ENCODE measurements at places on chromosomes 2 and 18. TPM values are rescaled to one million over a fixed set of nuclear protein-coding genes. Genes with fewer than 3 reads are reported as not detected.
A peak's percentile ranks its signal among the peaks of the same experiment; 100 is the strongest.

DNA sequence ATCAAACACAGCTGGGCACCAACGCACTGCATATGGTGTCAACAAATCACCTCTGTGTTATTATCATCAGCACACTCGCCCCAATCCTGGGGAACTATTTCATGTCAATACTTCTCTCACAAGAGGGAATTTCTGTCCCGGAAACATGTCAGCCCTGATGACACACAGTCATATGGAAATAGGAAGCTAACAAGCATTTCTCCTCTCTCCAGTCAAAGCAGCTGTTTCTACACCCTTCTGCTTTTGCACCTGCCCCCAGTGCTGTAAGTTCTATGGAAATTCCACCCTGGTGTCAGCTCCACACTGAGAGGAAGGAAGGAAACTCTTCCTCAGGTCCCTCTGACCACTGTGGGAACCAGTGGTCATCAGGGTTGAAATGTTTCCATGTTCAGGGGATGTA, 447.6 kb upstream of the ID2 start:
- DNase-seq = no peak

DNA sequence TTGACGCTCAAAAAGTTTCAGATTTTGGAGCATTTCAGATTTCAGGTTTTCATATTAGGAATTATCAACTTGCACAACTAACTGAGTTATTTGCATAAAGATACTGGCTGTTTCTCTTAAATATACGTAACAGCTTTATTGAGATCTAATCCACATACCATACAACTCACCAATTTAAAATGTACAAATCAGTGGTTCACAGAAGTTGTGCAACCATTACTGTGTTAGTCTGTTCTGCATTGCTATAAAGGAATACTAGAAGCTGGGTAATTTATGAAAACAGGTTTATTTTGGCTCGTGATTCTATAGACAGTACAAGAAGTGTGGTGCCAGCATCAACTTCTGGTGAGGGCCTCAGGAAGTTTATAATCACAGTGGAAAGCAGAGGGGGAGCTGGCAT, 8.2 kb downstream of the ATIC start:
- DNase-seq = no peak

DNA sequence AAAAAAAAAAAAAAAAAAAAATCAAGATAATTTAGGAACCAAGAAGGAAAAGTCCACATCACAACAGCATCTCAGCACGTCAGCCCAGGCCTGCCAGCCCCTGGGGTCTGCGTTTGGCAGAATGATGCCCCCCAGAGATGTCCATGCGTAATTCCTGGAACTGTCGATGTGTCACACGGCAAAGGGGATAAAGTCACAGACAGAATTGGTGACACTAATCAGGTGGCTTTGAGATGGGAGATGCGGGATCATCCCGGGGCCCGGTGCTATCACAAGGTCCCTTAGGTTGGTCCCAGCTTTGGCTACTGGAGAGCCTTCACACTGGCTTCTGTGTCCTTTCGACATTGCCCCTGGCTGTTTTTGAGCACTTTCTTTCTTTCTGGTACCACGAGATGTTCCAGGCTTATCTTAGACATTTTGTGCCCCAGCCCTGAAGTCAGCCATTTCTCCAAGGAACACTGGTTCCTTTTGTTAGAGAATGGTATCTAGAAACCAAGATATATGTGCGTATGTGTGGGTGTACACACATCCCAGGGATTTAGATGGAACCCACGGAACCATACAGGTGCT, 20.7 kb downstream of the RAMP1 start:
- no peak for DNase-seq

DNA sequence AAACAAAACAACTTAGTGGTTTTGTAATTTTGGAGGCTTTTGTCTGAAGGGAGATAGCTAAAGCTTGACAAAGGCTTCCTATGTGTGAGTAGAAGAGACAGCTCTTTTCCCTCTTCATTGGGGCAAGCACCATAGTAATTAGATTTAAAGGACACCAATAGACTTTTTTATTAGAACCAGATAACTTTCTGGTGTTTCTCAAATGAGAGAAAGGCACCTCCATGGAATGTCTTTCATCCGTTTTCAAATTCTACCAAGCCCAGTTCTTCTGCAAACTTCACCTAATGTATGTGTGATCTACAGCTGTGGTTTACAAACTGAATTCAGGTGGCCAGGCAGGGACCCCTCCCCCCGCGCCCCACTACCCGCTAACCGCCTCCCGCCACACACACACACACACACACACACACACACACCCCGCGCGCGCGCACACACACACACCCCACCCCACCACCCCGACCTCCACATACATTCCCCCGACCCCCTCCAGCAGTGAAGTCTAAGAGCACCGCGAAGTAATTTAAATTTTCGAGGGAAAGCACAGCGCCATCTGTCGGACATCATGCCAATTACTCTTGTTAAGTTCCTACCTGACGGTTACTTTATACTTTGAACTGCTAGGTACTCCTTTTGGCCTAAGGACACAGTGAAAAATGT, 31.6 kb upstream of the PPP1R1C start:
- DNase-seq = peak; percentile 17

GRCh38 chr18:3623769-3624545, 174.0 kb downstream of the TGIF1 start:
- peak; percentile 74 for DNase-seq

- DNase-seq = no peak
These were observed 49.3 kb upstream of the PLB1 start for GRCh38 chr2:28446531-28446930.

- no peak for DNase-seq
These were observed 66.8 kb upstream of the RIOK3 start for GRCh38 chr18:23386317-23386716.

GRCh38 chr2:120243875-120244553, 8.6 kb upstream of the RALB start:
- DNase-seq = no peak

DNA sequence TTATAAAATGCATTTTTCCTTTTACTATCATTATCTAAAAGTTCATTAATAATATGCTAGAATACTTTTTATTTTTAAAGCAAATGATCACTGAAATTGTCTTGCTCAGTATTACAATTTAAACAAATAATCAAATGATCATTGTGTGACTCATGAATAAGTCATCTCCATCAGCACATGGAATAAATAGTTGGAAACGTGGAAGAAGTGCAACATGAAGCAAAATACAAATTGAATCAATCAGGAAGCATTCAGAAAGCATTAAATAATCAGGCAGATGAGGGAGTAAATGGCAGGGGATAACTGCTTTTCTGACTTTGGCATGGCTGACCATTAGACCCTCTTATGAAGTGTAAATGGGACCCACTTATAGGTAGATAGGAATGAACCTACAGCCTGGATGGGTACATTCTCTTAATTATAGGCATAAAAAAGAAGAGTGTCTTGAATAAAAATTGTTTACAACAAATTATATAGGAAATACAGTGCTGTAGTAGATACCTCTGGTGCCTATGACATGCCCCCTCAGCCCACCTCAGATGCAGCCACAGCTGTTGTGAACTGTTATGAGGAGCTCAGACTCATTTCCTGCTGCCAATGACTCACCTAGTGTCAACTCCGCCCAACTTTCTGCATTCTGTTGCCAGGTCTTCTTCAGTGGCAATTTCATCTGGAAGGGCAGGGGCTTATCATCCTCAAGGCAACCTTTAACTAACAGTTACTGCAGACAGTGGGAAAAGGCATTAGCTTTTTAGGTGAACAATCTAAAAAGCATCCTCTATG, 936.0 kb downstream of the TRIB2 start:
- no peak for DNase-seq

DNA sequence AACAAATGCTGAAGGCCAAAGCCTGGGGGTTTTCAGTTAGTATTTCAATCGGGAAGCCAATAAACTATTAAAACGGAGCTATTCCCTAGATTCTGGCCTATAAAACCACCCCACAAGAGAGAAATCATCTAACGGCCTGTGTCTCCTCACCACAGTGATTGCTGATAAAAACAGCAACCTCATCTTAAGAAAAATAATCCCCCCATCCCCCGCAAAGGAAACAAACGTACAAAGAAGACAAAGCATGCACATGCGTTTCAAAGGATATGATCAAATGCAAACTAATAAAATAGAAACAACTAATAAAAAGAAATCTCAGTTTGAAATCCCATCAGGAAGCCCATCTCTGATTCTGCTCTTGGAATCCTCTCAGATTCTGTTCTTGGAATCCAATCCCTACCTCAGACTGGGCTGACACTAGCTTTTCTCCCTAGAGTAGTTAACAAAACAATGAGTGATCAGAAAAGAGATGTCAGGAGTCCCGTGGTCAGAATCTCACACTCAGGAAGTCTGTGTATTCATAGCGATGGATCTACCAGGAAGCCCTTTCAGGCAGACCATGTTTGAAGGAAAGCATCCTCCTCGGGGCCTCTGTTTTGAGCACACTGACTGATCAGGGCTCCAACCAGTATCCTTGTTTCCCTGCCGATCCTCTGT, 150.7 kb downstream of the THADA start:
- DNase-seq = no peak

TCF23 gene
- total RNA-seq = not detected

PPP4R3B gene
- 46.6 TPM for total RNA-seq

AQP12A gene
- total RNA-seq = not detected

SKA1 gene
- total RNA-seq = 23.0 TPM

PPP1R1C gene
- total RNA-seq = not detected

Measured in pulmonary artery endothelial cell (primary cell).